Stimulated activated CD4-positive, alpha-beta T cell treated with anti-CD3 and anti-CD28 coated beads, Interleukin-4, amount 100 ng/mL, for 1 hour (primary cell): ENCODE measurements at places on chromosomes 11 and 22.

- DNase-seq, result no peak
Measured at GRCh38 chr22:46480396-46480795, 57.0 kb downstream of the CELSR1 start.

DNA sequence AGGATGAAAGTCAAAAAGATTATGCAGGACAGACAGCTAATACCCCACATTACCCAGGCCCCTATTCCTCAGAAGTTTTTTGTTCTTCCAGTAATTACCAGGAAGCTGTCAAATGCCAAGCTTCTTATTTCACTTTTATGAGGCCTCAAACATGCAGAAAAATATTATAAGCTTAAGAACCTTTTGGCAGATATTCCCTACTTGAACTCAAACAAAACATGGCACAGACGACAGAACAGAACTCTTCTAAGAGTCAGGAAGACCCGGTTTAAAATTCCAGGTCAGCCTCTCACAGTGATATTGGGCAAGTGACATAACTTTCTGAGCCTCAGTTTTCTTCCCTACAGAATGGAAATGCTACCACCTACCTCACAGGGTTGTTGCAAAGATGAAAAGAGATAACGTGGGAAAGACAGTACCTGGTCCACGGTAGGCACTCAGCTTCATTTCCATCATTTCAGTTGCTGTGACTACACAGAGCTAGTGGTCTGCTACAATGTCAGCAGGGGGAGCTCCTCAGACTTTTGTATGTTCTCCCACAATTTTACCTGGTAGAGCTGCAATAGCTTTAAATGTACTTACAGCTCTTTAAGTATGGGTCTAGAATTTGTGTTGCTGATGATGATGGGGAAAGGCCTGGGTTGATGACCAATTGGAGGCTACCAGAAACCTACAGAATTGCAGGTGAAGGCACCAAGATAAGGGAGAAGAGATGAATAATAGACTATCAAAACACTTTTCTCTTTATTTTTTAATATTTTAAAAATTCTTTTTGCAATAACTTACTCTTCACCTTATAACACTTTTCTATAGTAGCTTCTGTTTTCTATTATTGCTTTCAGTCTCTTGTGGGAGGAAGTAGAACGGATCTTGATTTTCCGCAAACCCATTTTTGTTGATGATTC, 98.3 kb upstream of the CHRM4 start:
- peak; percentile 13 for DNase-seq

GRCh38 chr22:35631597-35631996, 14.5 kb upstream of the MB start:
- DNase-seq, result peak; percentile 41

GRCh38 chr22:35150183-35151107, 84.5 kb downstream of the ISX start:
- DNase-seq, result peak; percentile 59

- DNase-seq, result no peak
Measured at GRCh38 chr22:49253656-49254055, 574.0 kb downstream of the BRD1 start.

DNA sequence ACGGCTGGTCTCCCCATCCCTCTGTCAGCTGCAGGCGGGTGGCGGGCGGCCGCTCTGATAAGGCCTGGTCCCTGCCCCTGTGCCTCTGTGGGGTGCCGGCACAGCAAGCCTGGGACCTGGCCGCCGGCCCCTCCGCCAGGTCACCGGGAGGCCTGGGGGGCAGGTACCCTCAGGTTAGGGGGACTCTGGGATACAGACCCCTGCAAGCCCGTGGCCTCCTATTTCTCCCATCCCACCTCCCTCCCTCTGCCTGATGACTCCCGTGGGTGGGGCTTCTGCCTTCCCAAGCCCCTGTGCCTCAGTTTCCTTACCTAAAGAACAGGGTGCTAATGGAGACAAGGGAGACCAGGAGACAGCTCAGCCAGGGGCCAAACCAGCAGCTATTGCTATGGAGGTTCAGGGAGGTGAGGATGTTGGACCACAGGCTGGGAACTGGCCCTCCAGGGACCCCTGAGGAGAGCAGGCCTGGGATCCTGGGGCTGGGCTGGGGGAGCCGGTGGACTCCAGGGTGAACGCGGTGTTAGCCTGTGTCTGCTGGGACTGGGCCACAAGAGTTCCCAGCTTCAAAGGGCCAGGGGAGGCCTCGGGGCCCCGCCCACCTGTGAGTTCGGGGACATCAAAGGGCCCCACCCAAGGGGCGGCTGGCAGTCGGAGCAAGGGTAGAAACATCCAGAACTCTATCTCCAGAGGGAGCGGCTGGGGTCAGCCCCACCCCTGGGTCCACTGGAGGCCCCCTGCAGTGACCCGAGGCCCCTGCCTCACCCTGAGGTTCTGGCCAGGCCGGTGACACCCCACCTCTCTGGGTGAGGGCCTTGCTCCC, 32.0 kb upstream of the TH start:
- DNase-seq, result no peak

- DNase-seq, result no peak
Measured at GRCh38 chr11:102158164-102158735, 48.0 kb downstream of the YAP1 start.

GRCh38 chr11:17878743-17879142, 134.1 kb downstream of the SERGEF start:
- no peak for DNase-seq

GRCh38 chr11:46381819-46382645, 563 bp downstream of the MDK start:
- peak; percentile 30 for DNase-seq

- DNase-seq, result no peak
Measured at GRCh38 chr22:21451545-21452520, 15.4 kb upstream of the TMEM191C start.

- DNase-seq, result no peak
Measured at GRCh38 chr11:128515826-128516778, 71.3 kb downstream of the ETS1 start.

GRCh38 chr11:114496915-114497314, 57.6 kb downstream of the REXO2 start:
- no peak for DNase-seq

DNA sequence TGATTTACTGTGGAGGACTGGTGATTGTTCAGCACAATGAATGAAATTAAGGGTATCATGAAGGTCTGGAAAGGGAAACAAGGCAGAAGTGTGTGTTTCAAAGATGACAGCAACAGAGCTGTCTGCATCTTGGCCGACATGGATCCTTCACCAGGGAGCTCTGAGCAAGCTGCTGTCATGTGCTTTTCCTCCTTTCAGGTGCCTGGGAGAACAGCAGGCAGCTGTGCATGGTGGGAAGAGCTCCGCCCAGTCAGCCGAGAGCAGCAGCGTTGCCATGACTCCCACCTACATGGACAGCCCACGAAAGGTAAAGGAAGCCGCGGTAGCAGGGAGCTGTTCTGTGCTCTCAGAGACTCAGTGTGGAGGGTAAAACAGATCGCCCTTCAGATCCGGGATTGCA, 87.1 kb upstream of the YWHAH start:
- DNase-seq, result no peak

DNA sequence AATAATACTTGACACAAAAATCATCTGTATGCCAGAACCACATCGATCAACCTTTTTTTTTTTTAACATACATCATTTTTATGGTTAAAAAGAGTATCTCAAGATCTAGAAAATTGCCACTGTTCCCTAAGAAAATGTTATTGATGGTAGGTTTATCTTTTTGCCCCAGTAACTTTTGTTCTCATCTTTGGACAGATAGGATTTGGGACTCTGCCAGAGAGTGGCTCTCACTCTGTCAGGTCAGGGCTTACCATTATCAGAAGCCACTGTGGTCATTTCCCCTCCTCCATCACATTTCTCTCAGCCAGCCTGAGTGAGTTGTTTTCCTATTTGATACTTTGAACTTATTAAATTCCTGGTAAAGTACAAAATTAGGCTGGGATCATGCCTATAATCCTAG, 47.9 kb upstream of the YWHAH start:
- no peak for DNase-seq

DNA sequence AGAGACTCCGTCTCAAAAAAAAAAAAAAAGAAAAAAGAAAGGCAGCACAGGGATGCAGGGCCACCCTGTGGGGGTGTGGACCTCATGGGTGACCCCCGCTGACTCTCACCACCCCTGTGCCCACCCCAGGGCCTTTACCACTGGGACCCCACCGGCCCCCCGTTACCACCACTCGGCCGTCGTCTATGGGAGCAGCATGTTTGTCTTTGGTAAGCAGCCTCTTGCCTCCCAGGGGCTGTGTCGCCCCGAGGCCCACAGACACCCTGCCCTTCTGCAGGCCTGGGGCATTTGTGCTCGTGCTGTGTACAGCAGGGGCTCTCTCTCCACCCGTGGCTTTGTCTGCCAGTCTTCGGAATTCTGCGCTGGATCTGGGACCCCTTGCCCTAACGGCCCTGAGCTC, 5.3 kb downstream of the LZTR1 start:
- DNase-seq, result no peak

DNA sequence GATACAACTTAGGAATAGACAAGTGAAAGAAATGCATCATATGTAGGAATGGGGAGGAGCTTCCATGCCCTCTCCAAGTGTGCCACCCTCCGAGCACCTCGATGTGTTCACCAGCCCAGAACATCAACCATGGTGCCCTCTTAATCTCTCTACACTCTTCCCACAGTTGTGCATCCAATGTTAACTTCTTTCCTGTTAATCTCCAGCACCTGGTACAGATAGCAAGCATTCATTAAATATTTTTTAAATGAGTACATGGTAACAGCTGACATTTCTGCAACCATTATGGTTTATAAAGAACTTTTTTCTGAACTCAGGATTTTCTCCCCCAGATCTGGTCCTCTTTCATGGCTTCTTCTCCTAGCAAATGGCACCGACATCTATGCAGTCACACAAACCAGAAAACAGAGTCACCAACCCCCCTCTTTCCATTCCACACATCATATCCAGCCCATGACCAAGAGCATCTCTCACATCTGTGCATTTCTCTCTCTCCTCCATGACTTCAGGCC, 118.1 kb upstream of the CLPB start:
- no peak for DNase-seq

DNA sequence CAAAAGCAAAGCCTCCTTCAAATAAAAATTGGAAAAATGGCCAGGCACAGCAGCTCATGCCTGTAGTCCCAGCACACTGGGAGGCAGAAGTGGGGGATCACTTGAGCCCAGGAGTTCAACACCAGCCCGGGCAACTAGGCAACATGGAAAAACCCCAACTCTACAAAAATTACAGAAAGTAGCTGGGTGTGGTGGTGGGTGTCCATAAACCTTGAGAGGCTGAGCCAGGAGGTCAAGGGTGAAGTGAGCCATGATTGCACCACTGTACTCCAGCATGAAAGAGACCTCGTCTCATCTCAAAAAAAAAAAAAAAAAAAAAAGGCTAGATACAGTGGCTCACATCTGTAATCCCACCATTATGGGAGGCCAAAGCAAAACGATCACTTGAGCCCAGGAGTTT, 22.3 kb downstream of the DDX6 start:
- DNase-seq, result no peak

DNA sequence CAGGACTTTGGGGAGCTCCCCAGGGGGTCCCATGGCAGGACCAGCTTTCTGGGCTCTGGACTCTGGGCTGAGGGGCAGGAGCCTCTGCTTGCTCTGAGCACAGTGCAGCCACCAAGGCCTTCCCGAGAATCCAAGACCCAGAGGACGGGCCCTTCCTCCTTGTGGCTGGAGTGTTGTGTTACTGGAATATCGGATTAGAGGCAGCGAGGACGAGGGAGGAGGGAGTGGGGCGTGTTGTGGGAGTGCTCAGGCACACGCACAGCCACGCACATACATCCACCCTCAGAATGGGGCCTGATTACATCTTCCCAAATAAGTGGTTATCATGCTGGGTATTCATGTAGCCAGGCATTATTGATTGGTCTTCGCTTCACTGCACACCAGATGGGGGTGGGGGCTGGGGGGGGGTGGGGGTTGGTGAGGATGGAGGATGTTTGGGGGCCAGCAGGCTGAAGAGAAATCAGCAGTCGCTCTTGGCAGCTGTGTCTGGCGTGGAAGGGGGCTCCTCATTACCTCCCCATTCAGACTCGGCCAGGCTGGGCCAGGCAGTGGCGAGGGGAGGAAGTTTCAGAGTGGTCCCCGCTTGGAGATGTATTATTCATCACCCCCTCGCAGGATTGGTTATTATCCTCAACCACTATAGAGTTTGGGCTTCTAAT, 120.9 kb downstream of the ST3GAL4 start:
- DNase-seq, result no peak

DNA sequence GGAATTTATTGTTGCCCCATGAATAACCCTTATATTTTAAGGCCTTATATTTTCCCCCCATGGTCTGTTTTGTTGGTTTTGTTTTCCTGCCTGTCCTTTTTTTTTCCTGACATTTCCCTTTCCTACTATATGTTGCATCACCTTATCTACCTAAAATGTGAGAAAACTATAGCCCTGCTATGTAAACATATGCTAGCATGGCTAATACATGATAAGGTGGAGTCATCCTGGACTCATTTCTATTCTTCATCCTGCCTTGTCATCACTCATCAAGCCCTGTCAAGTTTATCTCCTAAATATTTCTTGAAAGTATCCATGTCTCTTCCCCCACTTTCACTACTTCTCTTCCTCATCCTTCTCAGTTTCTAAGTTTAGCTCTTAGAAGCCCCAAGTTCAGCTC, 2168.8 kb upstream of the RAG2 start:
- no peak for DNase-seq

DNA sequence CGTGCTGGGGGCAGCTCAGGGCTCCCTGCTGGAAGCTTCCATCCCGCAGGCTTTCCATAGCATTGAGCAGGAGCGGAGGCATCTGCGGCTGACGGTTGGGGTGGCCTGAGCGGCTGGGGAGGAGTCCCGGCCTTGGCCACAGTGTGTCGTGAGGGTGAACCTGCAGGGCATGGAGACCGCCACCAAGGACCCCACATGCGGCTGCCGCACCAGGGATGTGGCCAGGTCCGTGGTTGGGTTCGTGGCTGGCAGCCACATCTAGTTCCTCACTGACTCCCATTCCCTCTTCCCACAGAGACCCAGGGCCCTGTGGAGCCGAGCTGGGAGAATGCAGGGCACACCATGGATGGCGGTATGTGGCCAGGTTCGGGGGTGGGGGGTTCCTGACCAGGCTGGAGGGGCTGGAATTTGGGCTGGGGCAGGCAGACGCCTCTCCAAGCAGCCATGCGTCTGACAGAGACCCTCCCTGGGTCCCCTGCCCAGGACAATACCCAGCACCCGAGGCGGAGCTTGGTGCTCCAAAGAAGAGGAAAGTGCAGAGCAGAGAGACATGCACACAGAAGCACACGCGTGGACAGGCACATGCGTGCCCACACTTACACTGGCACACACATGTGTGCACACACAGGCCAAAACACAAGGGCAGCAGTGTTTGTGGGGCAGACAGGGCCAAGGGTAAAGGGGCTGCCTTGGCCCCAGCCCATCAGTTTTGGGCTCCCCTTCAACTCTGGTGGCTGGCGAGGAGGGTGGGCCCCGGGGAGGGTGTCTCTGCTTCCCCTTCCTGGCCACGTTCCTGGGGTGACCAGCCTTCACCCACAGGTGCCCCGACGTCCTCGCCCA, 2.7 kb downstream of the MUC5B start:
- DNase-seq, result no peak

GRCh38 chr11:44388828-44389657, 79.1 kb upstream of the ALX4 start:
- no peak for DNase-seq

- DNase-seq, result no peak
Measured at GRCh38 chr11:45715418-45715817, 50.0 kb upstream of the CHST1 start.
